ENCODE measurements at places on chromosomes 11 and 22. TPM values are rescaled to one million over a fixed set of nuclear protein-coding genes. Genes with fewer than 3 reads are reported as not detected.

PTPN5 gene
- 5.3 TPM for total RNA-seq

ACR gene
- total RNA-seq: 0.39 TPM

C22orf31 gene
- not detected for total RNA-seq

GRCh38 chr22:46797355-46797754 lies 34.9 kb downstream of the TBC1D22A start:
- peaks cover 44% of the 10 kb centered on the region for H3K36me3 ChIP-seq
- no peaks in the 10 kb centered on the region for H3K4me1 ChIP-seq
- no peak overlapping the region for H3K4me3 ChIP-seq
- H3K27ac ChIP-seq: no peak overlapping the region
- H3K27me3 ChIP-seq: no peaks in the 10 kb centered on the region

DNA sequence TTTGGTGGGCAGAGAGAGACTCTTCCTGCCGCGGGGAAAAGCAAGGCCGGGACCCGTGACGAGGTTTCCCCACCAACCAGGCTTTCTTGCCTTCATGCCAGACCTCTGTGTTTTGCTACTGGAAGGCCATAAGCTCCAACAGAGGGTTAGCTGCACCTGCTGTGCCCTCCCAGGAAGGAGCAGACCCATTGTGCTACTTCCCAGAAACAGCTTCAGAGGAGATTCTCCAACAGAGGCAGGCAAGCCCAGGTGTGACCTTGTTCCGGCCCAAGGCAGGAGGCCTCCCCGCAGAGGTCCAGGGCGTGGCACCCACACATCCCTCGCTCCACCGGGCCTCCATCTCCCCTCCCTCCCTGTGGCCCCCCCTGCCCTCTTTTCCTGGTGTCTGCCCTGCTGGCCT lies 57.8 kb downstream of the ELFN2 start:
- DNase-seq: no peak
- no peaks in the 10 kb centered on the region for H3K36me3 ChIP-seq
- H3K4me3 ChIP-seq: no peak overlapping the region
- H3K4me1 ChIP-seq: no peaks in the 10 kb centered on the region
- no peak overlapping the region for H3K27ac ChIP-seq

GRCh38 chr11:69157156-69157821 lies 1.6 kb downstream of the SMIM38 start:
- H3K4me3 ChIP-seq: no peak overlapping the region
- H3K27me3 ChIP-seq: no peaks in the 10 kb centered on the region
- no peaks in the 10 kb centered on the region for H3K4me1 ChIP-seq

- H3K4me3 ChIP-seq: peak overlapping the region; percentile 2
- DNase-seq: peak; percentile 90
- H3K4me1 ChIP-seq: no peaks in the 10 kb centered on the region
- no peaks in the 10 kb centered on the region for H3K27me3 ChIP-seq
- H3K36me3 ChIP-seq: no peaks in the 10 kb centered on the region
- H3K27ac ChIP-seq: peak overlapping the region; percentile 61
Measured at GRCh38 chr22:31075961-31076360, 5.2 kb upstream of the SMTN start.

Data from right atrium auricular region (tissue), 2 donors.